ENCODE measurements at places on chromosomes 2 and 18. TPM values are rescaled to one million over a fixed set of nuclear protein-coding genes. Genes with fewer than 3 reads are reported as not detected.

GRCh38 chr2:145845207-145845894 lies 1325.4 kb upstream of the ZEB2 start:
- DNase-seq, result peak; percentile 8

GRCh38 chr2:208415255-208415654 lies 8.7 kb downstream of the PTH2R start:
- no peak for DNase-seq

DNA sequence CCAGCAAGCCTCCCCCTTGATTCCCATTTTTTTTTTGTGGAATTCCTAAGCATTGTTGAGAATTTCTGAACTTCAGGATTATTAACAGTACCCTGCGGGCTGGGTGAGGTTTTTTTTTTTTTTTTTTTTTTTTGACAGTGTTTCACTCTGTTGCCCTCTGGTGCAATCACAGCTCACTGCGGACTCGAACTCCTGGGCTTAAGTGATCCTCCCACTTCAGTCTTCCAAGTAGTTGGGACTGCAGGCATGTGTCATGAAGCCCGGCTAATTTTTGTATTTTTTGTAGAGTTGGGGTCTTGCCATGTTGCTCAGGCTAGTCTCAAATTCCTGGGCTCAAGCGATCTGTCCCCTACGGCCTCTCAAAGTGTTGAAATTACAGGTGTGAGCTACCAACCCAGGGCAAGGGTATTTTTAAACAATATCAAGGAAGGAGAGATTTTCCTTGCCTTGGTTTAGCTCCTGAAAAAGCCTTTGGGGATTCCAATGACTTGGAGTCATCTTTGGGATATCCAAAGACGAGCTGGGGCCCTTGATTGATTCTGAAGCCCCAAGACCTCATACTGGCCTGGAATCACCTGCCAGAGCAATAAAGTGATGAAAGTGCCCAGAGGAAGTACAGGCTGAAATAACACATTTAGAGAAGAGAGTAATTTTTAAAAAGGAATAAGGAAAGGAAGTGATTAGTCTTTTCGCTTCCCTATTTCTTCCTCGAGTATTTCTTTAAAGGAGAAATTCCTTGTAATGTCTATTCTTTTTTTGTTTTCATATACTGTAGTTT lies 240.2 kb downstream of the TGIF1 start:
- DNase-seq, result no peak

- DNase-seq, result no peak
Measured at GRCh38 chr2:142649581-142649980, 227.9 kb upstream of the KYNU start.

ONECUT2 gene
- 0.37 TPM for total RNA-seq

GRCh38 chr2:36915627-36916026 lies 50.7 kb downstream of the STRN start:
- DNase-seq, result peak; percentile 9

NTSR2 gene
- not detected for total RNA-seq

DNA sequence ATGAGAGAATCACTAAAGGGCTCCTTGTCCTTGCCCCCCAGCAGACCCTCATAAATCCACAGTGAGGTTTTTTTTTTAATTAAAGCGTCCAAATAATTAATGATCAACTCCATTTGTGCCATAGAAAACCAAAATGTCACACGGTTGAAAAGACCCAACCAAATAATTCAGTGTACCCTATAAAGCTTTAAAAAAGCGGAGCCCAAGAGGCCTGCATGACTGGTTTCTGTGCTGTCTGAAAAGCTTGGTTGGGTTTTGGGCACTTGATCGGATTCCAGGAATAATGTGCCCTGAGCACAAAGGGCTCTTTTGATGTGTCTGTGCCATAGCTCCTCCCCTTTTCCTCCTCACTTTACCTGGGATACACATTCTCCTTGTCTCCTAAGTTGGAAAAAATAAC lies 523.2 kb downstream of the TNS1 start:
- no peak for DNase-seq

DNA sequence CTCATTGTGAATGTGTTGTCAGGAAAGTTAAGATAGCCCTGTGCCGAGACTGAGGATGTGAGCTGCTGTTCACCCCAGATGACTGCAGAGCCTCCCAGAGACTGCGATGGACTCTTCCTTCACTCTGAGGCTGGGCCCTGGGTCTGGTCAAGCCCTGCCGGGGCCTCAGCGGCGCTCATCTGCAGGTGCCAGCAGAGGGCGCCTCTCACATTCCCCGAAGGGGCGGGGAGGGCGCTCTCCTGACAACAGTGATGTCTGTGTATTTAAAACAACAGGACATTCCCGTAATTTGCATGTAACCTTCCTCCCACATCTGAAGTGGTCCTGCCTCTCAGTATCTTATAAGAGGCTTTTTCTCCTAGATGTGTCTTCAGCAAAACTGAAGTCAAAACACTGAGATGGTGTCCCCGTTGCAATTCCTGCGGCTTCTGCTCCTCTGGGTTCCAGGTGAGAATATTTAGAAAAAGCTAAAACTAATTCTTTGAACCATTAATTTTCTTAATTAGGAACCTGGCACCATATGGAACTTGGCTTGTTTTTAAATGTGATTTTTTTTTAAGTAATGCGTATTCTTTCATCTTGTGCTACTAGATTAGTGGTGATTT lies 1377.9 kb downstream of the RPIA start:
- DNase-seq, result peak; percentile 33

- no peak for DNase-seq
Measured at GRCh38 chr2:240523451-240524281, 34.1 kb downstream of the ANKMY1 start.

GRCh38 chr2:54073796-54074195 lies 41.6 kb upstream of the ACYP2 start:
- no peak for DNase-seq

CHRNA1 gene
- not detected for total RNA-seq

DTYMK gene
- total RNA-seq, result 29.3 TPM

CCDC68 gene
- 32.2 TPM for total RNA-seq

- DNase-seq, result peak; percentile 51
Measured at GRCh38 chr2:29053670-29054400, 20.5 kb downstream of the PCARE start.

DNA sequence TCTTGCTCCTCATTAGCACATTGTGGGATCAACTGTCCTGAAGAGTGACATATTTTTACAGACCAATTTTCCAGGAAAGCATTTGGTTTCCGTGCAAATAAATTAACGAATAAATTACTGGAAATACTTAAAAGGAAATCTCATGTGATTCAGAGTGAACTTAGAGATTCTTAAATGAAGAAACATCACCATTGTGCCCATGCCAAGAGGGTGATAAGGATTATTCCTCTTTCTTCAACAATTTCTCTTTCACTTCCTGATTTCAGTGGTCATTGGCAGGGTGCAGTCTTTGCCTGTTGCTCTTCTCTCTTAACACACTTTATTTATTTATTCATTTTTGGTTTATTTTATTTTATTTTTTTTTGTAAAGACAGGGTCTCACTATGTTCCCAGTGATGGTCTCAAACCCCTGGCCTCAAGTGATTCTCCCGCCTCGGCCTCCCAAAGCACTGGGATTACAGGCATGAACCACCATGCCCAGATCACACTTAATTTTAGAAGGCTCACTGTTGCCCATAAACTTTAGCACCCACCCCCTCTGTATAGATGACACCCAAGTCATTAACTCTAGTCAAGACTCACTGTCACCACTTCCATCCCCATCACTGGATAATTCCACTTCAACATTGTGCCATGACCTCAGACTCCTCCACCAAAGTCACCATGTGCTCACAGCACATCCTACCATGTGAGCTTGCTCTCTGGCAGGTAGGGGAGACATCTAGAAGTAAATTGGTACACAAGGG lies 92.6 kb upstream of the CERS6 start:
- no peak for DNase-seq

FAM124B gene
- not detected for total RNA-seq

SLC8A1 gene
- 96.3 TPM for total RNA-seq

GRCh38 chr2:230885463-230886130 lies 20.9 kb downstream of the ITM2C start:
- peak; percentile 88 for DNase-seq

ACVR1C gene
- total RNA-seq, result not detected

- no peak for DNase-seq
Measured at GRCh38 chr2:66604326-66604725, 169.4 kb downstream of the MEIS1 start.

GRCh38 chr2:69604026-69604678 lies 39.4 kb downstream of the AAK1 start:
- no peak for DNase-seq

DNA sequence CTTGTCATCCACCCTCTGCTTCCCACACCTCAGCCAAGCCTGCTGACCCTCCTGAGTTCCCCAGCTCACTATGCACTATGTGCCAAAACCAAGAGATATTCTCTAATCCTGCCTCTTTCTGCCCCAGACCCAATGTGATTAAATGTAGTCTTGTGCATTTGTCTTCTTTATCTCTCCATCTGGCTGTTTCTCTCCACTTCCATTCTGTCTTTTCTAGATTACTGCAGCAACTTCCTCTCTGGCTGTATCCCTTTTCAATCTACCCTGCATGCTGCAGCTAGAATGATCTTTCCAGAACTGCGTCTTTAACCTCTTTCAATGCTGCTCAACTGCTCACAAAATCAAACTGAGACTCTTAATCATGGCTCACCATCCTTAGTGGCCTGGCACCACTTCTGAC lies 164.1 kb downstream of the GALNT14 start:
- DNase-seq, result no peak

L3MBTL4 gene
- 23.3 TPM for total RNA-seq

GRCh38 chr2:36562973-36563532 lies 34.9 kb downstream of the FEZ2 start:
- DNase-seq, result no peak

- peak; percentile 23 for DNase-seq
Measured at GRCh38 chr2:203928849-203929248, 7.7 kb upstream of the ICOS start.

SLC20A1 gene
- total RNA-seq, result 17.5 TPM

AQP12A gene
- total RNA-seq, result not detected

DNA sequence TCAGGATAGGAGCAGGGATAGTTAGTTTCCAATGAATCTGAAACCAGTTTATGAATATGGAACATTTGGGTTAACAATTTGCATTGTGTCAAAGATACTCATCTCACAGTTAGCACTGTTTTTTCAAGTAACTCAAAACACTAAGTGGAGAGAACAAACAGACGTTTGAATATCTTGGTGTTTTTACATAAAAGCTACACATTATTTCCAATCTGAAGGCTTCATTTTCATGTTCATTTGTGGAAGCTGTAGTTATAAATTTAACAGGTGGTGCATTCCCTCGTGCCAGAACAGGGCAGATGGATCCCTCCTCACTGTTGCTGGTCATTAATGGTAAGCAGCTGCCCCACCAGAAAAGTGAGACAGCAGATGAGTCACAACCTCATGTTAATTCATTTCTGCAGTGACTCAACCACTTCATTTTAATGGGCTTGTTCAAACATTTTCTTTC lies 286.9 kb downstream of the TMX3 start:
- peak; percentile 14 for DNase-seq

DNA sequence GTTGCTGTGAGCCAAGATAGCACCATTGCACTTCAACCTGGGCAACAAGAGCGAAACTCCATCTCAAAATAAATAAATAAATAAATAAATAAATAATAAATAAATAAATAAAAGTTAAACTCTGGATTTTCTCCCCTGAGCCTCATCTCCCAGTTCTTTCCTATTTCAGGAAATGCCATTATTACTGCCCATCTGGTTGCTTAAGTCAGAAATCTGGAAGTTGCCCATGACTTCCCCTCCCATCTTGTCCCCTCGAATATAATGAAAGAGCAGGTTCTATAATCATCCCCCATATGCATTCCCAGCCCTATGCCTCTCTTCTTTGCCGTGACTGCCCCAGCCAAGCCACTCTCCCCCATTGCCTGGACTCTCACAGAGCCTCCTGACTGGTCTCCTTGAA lies 4.2 kb upstream of the PSD4 start:
- no peak for DNase-seq

GRCh38 chr2:47056374-47056773 lies 98.7 kb downstream of the STPG4 start:
- DNase-seq, result no peak

DNA sequence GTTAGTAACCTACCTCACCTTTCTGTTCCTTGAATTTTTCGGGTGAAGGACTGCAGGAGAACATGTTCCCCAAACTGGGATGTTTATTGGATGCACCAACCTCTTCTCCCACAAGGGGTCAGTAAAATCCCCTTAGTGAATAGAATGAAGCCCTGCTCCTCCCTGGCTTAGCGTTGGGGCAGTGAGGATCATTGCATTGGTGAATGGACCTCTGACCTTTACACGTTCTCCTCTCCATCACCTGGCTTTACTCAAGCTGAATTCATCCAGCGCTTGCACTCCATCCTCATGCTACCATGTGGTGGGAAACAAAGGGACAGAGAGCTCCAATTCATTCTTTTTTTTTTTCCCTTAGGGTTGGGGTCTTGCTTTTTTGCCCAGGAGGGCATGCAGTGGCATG lies 157.2 kb downstream of the MIB1 start:
- DNase-seq, result peak; percentile 80

GRCh38 chr2:154439156-154439555 lies 259.3 kb upstream of the KCNJ3 start:
- DNase-seq, result peak; percentile 14

DNA sequence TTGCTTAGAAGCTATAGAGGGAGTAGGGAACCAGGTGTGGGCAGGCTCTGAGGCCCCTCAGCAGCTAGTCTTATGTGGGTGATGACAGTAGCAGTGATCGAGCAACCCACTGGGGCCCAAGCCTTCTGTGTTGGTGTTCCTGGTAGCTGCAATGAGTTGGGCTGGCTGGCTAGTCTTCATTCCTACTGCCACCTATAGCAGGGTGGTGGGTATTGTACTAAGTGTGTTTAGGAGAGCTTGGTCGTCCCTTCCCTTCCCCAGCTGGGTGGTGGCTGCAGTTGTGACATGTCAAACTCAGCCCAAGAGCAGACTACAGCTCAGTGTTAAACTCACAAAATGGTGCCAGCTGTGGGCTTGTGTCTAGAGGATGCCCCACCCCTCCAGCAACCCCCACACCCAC lies 486.1 kb upstream of the UBE2E3 start:
- DNase-seq, result no peak

DNA sequence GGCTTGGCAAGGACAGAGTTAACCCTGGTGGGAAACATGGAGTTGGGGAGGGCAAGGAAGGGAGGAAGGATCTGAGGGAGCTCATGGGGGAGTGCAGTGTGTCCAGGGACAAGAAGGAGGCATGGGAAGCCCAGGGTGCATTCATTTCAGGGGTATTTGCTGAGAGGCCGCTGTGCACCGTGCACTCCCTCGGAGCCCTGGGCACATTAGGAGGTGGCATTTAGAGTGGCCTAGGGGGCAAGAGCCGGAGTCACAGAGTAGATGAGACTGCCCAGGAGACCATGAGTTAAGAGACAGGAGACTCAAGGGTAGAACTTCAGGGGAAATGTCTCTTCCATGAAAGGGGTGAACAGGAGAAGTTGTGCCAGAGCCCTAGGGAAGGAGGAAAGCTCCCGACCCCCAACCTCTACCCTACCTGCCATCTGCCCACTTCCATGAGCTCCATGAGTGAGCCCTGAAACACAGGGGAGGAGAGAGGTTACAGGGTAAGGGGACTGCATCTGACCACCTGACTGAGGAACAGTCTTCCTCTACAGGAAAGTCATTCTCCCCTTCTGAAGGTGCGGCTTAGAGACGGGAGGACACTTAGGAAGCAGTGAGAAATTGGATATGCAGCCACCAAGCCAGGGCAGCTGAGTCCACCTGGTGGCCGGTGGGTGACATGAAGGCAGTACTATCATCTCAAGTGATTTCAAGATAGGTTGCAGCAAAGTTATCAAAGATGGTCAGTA lies 58.5 kb upstream of the COPS8 start:
- peak; percentile 78 for DNase-seq
